ENCODE measurements at places on chromosomes 11 and 22.
A peak's percentile ranks its signal among the peaks of the same experiment; 100 is the strongest.

DNA sequence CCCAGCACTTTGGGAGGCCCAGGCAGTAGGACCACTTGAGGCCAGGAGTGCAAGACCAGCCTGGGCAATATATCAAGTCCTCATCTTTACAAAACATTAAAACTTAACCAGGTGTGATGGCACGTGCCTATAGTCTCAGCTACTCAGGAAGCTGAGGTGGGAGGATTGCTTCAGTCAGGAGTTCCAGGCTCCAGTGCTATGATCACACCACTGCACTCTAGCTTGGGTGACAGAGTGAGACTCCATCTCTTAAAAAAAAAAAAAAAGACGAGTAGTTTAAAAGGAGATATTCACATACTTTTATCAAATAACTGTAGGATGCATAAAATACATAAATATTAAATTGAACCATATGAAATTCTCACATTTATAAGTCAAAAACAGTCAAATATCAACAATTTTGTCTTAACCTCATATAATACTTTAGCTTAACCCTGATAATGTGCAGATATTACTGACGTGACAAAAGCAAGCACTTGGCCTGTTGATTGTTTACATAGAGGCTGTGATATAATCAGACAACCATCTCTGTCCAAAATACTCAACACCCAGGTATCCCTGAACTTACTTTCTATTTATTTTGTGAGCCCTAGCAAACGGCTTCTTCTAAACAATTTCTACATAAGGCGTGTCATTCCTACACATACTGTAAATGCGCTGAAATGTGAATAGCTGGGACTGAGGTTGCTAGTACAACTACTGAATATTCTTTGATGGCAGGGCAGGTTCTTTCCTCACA lies 57.0 kb downstream of the PRCP start:
- no peak for DNase-seq

GRCh38 chr11:61587951-61588727 lies 7.3 kb upstream of the SYT7 start:
- DNase-seq: peak; percentile 57

DNA sequence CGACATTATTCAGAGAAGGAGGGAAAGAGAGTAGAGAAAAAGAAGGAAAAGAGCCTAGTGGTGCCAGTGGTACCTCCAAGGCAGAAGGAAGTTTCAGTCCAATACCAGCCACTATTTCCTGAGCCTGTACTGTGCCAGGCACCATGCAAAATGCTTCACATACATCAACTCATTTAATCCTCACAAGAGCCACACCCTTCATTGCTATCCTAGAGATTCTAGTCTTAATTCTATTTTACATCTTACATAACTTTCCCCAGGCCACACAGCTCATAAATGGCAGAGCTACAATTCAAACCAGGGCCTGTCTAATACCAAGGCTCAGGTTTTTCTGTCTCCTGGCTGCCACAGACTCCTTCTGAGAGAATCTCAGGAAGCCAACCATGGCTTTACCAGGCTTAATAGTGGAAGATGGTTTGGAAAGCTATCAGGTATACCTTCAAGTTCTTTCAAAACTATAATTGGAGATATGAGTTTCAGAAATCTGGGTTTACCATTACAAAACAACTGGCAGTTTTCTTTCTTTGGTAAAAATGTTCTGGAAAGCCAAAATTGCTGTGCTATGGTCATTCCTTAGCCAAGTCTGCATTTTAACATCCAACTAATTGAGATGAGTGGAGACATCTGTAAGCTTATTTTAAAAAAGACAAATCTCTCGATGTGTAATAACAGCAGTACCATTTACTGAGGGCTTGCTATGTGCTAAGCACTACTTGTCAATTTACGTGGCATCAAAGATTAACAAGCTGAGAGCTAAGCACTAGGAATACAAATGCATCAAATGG lies 225.1 kb upstream of the PITPNB start:
- no peak for DNase-seq

DNA sequence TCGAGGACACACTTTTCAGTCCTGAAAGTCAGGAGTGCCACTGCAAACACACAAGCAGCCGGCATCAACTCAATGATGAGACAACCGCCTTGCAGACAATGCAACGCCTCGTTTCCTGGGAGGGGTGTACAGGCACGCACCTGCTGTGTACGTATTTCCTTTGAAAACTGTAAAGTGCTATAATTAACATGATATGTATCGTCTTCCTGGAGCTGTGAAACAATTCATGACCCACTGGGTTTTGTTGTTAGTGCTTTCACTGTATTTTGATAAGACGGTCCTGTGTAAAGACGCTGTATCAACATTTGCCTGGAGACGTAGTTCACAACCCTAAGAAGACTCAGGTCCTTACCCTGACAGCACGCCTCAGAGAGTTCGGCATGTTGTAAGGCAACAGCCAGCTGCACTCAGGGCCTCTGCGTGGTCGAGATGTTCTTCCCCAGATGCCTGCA lies 105.7 kb upstream of the ANO1 start:
- no peak for DNase-seq

- no peak for DNase-seq
Measured at GRCh38 chr22:28012832-28013460, 93.9 kb upstream of the PITPNB start.

DNA sequence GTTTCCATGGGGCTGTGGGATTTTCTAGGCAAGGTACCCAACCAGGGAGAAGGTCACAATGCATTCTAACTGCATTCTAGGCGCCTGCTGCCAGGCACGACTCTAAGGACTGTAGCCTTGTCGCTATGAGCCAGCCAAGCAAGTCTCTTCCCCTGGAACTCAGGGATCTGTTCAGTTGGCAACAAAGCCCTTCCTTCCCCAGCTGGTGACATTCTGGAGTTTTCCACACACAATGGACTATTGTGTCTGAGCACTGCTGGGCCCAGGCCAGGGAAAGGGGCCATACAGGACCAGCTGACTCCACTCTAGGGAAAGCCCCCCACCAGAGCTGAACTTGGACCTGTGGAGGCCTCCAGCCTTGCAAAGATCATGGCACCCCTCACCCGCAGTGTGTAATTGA lies 116.8 kb downstream of the RRAS2 start:
- DNase-seq: no peak

GRCh38 chr22:20957683-20958431 lies 9.2 kb upstream of the AIFM3 start:
- DNase-seq: no peak

- no peak for DNase-seq
Measured at GRCh38 chr22:19654338-19654987, 59.8 kb upstream of the SEPTIN5 start.

GRCh38 chr11:129636926-129637325 lies 178.7 kb upstream of the TMEM45B start:
- no peak for DNase-seq

GRCh38 chr11:24642648-24643047 lies 145.8 kb downstream of the LUZP2 start:
- DNase-seq: no peak

DNA sequence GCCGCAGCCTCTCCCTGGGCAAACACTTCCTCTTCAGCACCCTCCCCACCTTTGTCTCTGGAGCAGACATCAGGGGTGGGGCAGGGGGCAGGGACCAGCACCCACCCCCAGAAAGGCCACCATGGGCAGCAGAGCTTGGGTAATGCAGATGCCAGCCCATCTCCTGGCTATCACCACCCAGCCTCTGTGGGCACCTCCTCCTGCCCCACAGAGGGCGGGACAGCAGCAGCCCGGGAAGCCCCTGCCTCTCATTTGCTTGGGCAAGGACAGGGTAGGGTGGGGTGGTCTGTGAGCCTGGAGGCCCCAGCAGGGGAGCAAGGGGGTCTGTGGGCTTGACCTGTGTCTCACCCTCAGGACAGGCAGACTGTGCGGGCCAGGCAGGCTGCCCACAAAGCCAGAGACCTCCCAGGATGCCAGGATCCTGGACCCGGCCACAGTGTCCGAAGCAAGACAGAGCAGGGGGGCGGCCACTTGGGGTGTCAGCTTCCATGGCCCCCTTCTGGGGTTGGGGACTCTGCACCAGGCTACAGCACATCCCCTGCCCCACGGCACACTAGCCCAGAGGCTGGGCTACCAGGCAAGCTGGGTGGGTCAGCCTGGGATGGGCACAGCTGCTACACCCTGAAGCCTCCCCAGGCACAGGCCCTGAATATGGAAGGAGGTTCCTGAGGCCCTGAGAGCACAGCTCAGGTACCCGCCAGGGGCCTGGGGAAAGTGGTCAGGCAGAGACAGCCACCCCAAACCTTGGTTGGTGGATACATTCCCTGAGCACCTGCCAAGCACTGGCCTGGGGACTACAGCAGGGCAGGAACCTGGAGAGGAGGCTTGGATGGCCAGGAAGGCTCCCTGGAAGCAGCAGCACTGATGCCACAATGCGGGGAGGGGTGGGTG lies 4.5 kb downstream of the RNH1 start:
- DNase-seq: no peak

- no peak for DNase-seq
Measured at GRCh38 chr11:110044226-110044968, 48.8 kb upstream of the ZC3H12C start.

DNA sequence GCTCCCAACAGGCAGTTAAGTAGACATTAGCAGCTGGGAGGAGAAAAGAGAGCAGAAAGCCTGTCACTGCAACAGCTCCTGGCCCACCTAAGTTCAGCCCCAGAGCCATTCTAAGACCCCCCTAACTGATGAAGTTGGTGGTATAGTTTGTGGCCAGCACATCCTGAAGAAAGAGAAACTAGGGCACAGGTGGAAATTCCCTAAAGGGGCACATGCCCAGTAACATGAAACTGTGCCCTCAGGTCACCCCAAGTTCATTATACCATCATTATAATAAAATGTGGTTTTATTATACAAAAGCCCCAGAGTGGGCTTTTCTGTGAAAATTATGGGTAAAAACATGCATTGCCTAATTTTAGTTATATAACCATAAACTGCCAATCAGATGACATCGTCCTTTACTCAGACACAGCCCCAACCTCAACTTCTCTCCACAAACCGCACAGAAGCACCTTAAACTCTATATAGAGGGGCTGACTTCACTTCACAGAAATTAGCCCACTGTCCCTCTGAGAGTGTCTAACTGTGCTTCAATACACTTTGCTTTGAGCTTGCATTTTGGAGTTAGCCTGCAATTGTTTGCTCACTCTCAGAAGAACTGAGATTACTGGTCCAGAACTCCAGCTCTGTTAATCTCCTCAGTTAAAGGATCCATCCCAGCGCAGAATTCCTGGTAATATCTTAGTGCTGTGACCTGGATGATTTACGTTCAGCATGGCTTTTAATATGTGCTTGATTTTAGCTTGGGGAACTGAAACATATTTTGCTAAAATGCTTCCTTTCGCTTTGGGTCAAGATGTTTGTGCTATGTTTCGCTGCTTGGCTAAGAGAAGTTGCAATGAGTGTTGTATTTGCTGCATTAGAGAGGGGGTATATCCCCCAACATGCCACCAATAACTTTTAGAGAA lies 1.8 kb upstream of the APOL3 start:
- no peak for DNase-seq

DNA sequence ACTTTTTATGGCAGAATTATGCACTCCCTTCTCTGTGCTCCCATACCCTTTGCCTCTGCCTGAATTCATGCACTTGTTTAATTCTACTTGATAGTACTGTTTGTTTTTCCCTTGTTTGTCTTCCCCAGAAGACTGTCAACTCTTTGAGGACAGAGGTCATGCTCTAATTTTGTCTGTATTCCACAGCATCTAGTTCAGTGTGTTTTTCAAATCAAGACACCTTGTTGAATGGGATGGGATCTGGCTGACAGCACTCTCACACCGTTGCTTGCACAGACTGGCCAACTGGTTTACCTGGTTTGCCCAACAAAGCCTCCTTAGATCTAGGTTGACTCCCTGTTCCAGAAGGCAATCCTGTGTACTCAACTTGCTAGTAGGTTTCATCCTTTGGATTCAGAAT lies 121.2 kb upstream of the TIMP3 start:
- DNase-seq: no peak

DNA sequence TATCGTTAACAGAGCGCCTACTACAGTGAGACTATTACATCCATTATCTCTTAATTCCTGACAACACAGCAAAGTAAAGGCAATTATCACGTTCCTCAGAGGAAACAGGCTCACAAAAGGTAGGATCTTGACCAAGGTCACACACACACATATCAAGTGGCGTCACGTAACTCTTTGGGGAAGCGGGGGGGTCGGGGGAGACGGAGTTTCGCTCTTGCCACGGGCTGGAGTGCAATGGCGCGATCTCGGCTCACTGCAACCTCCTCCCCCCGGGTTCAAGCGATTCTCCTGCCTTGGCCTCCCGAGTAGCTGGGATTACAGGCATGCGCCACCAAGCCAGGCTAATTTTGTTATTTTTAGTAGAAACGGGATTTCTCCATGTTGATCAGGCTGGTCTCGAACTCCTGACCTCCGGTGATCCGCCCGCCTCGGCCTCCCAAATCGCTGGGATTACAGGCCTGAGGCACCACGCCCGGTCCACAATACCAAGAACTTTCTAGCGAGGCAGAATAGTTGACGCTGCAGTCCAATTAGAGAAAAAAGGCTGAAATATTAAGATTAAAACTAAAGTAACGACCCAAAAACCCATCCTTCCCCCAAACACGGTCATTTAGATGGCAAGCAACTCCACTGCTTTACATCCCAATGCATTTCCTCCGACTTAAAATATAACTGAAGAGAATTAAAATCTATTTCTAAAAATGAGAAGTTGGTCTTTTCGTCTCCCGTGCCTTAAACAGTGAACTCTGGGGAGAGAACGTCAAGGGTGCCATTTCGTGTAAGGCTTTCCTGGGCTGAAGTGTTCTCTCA lies 1.2 kb downstream of the DDX17 start:
- DNase-seq: peak; percentile 26

DNA sequence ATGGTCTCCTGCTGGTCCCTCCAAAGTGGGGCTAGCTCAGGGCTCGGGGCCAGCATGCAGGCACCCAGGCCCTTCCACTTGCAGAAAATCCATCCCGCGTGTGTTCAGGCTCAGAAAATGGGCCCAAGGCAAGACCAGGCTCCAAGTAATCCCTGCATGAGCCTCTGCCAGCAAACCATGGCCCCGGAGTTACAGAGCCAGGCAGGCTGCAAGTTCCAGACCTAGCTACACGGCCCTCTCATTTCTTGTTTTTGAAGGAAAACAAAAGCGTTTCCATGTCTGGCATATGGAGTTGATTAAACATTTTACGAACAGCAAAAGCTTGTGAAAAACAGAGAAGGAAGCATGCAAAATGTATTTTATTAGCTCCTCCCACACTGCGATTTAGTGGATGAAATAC lies 29.7 kb downstream of the KIAA0930 start:
- DNase-seq: no peak

GRCh38 chr11:116294630-116295029 lies 478.2 kb downstream of the BUD13 start:
- no peak for DNase-seq

- peak; percentile 67 for DNase-seq
Measured at GRCh38 chr11:102451681-102452460, 694 bp downstream of the TMEM123 start.

DNA sequence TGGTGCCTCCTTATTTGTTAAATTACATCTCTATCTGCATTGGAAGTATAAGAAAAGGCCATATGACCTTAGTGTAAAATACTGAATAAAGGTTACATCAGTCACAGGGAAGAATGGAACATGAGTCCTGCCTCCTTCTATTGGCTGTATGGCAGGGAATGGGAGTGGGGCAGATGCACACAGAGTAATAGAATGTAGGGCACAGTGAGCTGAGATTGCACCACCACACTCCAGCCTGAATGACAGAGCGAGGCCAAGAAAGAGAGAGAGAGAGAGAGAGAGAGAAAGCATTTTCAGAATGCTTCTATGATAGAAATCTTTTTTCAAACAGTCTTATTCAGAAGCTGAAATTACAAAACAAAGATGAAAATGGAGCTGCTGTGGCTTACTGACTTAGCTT lies 58.8 kb downstream of the SLN start:
- DNase-seq: no peak

All from stimulated activated CD4-positive, alpha-beta T cell treated with anti-CD3 and anti-CD28 coated beads, Interleukin-12 subunit alpha, Interleukin-12 subunit beta, amount 100 ng/mL, for 48 hours (primary cell).